Right hindlimb (tissue), 1 donor: ENCODE measurements at places on chromosomes 7 and 10.
A peak's percentile ranks its signal among the peaks of the same experiment; 100 is the strongest.

DNA sequence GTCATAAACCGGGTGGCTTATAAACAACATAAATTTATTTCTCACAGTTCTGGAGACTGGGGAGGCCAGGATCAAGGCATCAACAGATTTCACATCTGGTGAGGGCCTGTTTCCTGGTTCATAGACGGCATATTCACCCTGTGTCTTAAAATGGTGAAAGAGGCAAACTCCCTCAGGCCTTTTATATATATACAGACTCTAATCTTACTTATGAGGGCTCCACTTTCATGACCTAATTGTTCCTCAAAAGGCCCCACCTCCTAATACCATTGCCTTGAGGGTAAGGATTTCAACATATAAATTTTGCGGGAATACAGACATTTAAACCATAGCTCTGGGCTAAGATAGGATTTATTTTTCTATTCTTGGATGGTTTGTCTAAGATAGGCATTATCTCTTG, 187.2 kb downstream of the PPP1R3A start:
- no peak for DNase-seq

- DNase-seq, result no peak
Measured at GRCh38 chr7:794671-795329, 37.5 kb upstream of the SUN1 start.

DNA sequence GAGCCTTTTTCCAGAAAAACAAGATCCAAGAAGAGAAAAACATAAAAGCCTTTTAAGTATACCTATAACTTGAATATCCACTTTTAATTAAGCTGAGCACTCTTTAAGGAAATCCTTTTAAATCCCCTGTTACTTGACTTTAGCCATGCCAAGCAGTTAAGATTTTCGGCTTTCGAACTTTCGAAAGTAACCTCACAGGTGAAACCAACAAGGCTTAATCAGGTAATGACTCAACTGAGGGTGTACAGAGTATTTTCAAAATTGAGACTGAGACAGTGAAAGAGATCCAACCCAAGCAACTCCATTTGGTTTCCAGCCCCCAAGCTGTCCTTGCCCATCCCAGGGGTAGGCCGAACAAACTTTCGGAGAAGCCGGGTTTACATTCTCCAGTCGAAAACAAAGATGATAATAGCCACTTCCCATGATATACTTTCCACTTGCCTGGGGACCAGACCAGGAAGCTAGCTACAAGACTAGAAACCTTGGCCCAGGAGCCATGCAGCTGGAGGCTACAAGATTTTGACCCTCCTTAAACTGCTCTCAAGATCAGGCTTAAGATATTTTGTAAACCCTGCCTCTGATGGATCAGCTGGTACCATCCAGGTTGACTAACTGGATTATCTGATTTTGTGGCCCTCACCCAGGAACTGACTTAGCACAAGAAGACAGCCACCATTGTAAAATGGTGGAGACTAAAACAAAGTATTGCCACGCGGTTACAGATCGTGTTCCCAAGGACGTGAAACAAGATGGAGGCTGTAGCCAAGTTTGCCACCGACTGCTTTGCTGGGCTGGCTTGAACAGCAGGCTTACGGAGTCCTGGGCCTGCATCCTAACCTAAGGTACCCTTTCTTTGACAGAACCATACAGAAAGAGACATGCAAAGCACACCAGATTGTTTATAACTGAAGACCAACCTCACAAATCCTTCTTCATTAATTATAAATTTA, 32.3 kb downstream of the C1GALT1 start:
- no peak for DNase-seq

GRCh38 chr10:75959209-75959608, 527.8 kb downstream of the LRMDA start:
- DNase-seq, result no peak

DNA sequence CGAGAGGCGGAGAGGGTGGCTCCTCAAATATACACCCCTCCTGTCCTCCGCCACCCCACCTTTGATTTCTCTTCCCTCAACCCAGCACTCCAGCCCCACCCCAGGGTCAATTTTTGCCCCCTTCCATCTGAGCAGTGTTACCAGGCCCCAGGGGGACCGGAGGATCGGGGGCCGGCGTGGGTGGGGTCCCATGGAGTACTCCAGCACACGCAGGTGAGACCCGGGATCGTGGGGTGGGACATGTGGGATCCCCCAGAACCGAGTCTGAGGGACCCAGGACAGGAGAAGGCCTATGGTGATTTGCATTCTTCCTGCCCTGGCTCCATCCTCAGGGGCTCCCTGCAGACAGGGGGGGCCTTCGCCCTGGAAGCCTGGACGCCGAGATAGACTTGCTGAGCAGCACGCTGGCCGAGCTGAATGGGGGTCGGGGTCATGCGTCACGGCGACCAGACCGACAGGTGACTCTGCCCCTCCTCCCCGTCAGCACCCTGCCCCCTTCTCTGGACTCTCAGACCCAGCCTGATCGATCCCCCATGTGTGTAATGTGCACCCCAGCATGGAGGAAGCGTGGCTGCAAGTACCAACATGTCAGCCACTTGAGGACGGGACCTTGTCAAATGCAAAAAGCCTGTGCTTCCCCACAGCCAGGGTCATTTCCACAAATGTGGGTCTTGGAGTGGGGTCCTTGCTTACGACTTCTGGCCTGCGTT, 744 bp downstream of the TRIP6 start:
- no peak for DNase-seq

DNA sequence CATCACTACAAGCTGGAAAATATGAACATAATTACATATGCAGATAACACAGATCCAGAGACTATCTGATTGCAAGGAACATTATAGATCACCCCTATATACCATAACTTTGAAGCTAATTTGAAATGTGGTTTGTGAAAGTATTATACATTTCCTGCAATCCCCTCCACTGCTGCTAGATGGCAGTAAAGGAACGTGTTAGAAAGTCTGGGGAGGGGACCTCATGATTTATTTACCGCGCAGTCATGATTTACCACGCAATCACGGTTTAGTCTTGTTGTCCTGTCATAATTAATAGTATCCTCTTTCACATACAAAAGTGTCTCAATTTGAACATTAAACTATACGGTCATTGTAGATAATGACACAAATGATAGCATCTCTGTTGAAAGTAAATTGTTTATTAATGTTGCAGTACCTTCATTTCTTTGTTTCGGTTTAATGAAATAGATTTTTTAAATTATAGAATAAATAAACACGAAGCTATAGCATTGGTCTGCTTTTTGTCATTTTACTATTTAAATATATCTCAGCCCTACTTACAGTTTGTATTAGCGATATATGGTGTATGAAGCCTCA, 145.3 kb upstream of the PRSS1 start:
- DNase-seq, result no peak

GRCh38 chr7:24820730-24821044, 63.4 kb upstream of the GSDME start:
- DNase-seq, result no peak

GRCh38 chr7:107902381-107902780, 11.4 kb downstream of the DLD start:
- DNase-seq, result no peak

- DNase-seq, result no peak
Measured at GRCh38 chr10:76581506-76582256, 1055.9 kb downstream of the KCNMA1 start.

GRCh38 chr7:105652359-105652993, 71.2 kb upstream of the EFCAB10 start:
- peak; percentile 81 for DNase-seq

GRCh38 chr10:116780691-116781205, 38.4 kb upstream of the HSPA12A start:
- DNase-seq, result no peak

- no peak for DNase-seq
Measured at GRCh38 chr10:8211631-8212030, 157.1 kb downstream of the GATA3 start.
